ENCODE measurements at places on chromosomes 2 and 18. TPM values are rescaled to one million over a fixed set of nuclear protein-coding genes. Genes with fewer than 3 reads are reported as not detected.

Gene PLGLB2
- total RNA-seq, result 5.7 TPM

DNA sequence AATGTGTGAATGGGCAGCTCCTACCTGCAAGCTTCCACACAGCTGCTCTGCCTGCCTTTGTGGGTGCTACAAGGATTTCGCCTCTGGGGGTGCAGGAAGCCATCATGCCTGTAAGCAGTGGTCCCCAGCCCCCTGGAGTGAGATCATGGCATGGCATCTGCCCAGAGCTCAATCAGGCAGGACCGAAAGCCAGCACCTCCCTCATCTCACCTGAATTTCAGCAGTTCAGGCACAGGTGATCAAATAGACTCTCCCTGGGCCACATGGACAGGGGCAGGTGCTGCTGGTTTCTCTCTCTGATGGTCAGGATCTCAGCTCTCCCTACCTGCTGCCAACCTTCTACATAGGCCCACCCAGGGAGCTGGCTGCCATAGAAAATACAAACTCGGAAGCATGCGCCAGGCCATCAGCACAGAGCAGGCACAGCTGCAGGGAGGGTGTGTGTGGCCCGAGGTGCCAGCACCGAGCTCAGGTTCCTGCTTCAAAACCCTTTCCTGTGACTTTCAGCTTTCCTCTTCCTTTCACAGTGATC lies 133.2 kb upstream of the ID2 start:
- H3K36me3 ChIP-seq, result no peaks in the 10 kb centered on the region
- no peak overlapping the region for H3K4me3 ChIP-seq
- peaks cover 27% of the 10 kb centered on the region for H3K4me1 ChIP-seq
- DNase-seq, result no peak
- H3K27ac ChIP-seq, result no peak overlapping the region

DNA sequence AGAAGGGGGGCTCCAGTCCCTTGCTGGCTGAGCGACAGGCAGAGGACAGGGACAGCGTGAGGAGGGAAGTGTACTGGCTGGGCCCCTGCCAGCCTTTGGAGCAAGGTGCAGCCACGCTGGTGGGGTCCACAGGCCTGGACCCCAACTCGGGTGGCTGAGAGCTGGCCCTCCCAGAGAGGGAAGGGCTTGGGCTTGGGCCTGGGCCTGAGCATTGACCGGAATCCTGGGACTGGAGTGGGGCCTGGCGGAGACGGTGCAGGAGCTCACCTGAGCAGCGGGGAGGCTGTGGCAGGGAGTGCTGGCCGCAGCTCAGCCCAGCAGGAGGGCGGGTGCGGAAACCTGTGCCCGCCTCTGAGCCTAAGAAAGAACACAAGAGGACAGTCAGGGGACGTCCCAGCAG lies 27.9 kb downstream of the KCNIP3 start:
- DNase-seq, result no peak
- H3K4me3 ChIP-seq, result no peak overlapping the region
- H3K27me3 ChIP-seq, result no peaks in the 10 kb centered on the region
- H3K36me3 ChIP-seq, result no peaks in the 10 kb centered on the region
- H3K27ac ChIP-seq, result no peak overlapping the region
- H3K4me1 ChIP-seq, result no peaks in the 10 kb centered on the region

DNA sequence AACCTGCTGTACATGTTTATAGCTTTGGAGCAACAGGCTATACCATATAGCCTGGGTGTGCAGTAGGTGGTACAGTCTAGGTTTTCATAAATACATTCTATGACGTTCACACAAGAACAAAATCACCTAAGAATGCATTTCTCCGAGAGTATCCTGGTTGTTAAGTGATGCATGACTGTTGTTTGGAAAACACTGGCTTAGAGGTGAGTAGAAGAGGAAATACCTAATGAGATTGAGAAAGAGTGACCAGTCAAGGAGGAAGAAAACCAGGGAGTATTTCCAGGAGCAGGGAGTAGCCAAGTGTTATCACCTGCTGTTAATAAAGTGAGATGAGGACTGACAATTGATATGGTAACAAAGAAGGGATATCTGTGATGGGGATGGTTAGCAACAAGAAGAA lies 2.9 kb upstream of the ZNF892 start:
- H3K27ac ChIP-seq, result no peak overlapping the region
- no peak overlapping the region for H3K4me3 ChIP-seq
- H3K36me3 ChIP-seq, result peaks cover 17% of the 10 kb centered on the region
- peaks cover 2% of the 10 kb centered on the region for H3K27me3 ChIP-seq
- H3K4me1 ChIP-seq, result peaks cover 29% of the 10 kb centered on the region
- DNase-seq, result no peak

DNA sequence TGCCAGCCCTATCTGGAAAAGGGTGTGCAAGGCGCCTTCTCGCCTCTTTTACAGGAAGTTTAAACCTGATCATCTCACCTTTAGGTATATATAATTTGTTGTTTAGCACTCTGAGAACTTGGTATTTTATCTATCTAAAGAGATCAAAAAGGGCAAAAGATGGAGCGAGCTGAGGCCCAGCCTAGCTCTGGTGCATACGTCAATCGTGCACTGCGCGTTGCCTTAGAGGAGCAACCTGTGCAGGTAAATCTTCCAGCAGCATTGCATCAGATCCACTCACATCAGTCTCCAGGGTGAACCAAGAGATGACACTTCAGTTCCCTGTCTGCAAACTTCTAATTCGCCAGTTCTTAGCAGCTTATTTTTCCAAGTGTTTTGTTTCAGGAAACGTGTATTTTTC lies 15.4 kb downstream of the BCL11A start:
- no peaks in the 10 kb centered on the region for H3K4me1 ChIP-seq
- H3K27ac ChIP-seq, result no peak overlapping the region
- peaks cover 12% of the 10 kb centered on the region for H3K27me3 ChIP-seq

Gene CYP27A1
- 0.31 TPM for total RNA-seq

- no peak overlapping the region for H3K4me3 ChIP-seq
- DNase-seq, result peak; percentile 30
- no peaks in the 10 kb centered on the region for H3K36me3 ChIP-seq
- peak overlapping the region; percentile 25 for H3K27ac ChIP-seq
Observed at GRCh38 chr2:232325324-232326273, 53.0 kb upstream of the ALPP start.

GRCh38 chr18:47912343-47912742 lies 18.1 kb downstream of the SMAD2 start:
- DNase-seq, result no peak
- H3K27ac ChIP-seq, result peak overlapping the region; percentile 83
- peak overlapping the region; percentile 53 for H3K4me3 ChIP-seq
- peaks cover 75% of the 10 kb centered on the region for H3K4me1 ChIP-seq
- peaks cover 19% of the 10 kb centered on the region for H3K36me3 ChIP-seq
- no peaks in the 10 kb centered on the region for H3K27me3 ChIP-seq
